ENCODE measurements at places on chromosomes 6 and 20.

DNA sequence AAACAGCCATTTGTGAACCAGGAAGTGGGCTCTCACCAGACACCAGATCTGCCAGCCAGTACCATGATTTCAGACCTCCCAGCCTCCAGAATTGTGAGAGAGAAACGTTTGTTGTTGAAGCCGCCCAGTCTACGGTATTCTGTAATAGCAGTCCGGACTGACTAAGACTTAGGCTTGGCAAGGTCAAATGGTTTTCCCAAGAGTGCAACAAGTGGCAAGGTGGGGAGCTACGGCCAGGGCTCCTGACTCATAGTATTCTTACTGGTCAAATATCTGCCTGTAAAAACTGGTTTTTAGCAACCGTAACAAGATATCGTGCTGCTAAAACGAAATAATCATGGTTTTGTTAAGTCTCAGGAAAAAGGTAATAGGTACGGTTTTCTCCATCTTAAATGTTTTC, 37.8 kb downstream of the MCUR1 start:
- no peak for DNase-seq

DNA sequence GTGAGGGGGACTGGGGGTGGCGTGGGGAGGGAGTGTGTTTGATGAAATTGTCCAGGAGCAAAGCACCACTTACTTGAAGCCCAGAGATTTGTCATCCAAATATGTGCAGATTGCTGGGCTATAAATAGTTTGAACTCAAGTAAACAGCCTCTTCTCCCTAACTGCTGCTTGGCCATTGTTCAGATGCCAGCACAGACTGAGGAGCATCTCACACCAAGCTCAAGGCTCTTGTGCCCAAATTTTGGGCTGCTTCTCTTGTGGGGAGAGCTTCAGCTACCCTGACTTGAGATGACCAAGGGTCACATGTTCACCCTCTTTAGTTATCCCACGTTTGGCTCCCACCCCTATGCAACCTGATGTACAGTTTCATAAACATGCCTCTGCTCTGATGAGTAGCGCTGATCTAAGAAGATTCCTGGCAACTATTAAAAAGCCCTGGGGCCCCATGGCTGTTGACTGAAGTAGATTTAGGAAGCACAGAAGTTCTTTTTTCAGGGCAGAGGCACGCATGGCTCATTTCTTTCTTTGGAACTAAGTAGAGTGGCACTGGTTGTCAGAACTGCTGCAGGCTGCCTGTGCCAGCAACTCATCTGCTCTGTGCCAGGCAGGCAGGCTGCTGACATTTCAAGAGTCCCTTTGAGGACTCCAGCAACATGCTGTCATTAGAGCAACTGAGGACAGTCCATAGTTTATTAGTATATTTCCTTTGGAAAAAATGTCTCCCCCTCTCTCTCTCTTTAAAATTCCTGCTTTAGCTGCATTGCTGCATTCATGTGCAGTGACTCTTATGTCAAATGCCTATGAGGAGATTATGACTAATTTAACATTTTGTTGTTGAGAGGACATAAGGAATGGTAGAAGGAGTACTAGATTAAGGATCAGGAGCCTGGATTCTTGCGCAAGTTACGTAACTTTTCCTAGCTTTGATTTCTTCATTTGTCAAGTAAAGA, 9.6 kb upstream of the PKIG start:
- no peak for DNase-seq

- no peak for DNase-seq
Measured at GRCh38 chr20:39638731-39639130, 676.6 kb downstream of the DHX35 start.

- DNase-seq: no peak
Measured at GRCh38 chr6:119749335-119749734, 399.8 kb upstream of the MAN1A1 start.

- DNase-seq: no peak
Measured at GRCh38 chr6:151509048-151509447, 15.2 kb downstream of the CCDC170 start.

DNA sequence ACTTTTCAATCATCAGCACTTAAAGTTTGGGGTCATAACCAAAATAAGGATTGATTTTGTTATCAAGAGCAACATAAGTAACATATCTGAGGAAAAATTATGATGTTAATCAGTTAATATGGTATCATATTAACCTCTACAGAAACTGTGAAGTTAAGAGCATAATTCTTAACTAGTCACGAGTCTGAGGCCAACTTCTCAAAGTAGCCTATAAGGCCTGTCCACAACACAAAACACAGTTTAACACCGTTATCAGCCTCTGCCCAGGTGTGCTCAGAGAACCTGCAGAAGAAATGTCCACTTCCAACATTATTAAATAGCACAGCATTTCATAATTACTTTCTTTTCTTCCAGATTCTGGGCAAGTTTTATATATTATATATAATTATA, 1.1 kb downstream of the STX7 start:
- no peak for DNase-seq

- peak; percentile 20 for DNase-seq
Measured at GRCh38 chr20:50992733-50993457, 30.0 kb downstream of the KCNG1 start.

DNA sequence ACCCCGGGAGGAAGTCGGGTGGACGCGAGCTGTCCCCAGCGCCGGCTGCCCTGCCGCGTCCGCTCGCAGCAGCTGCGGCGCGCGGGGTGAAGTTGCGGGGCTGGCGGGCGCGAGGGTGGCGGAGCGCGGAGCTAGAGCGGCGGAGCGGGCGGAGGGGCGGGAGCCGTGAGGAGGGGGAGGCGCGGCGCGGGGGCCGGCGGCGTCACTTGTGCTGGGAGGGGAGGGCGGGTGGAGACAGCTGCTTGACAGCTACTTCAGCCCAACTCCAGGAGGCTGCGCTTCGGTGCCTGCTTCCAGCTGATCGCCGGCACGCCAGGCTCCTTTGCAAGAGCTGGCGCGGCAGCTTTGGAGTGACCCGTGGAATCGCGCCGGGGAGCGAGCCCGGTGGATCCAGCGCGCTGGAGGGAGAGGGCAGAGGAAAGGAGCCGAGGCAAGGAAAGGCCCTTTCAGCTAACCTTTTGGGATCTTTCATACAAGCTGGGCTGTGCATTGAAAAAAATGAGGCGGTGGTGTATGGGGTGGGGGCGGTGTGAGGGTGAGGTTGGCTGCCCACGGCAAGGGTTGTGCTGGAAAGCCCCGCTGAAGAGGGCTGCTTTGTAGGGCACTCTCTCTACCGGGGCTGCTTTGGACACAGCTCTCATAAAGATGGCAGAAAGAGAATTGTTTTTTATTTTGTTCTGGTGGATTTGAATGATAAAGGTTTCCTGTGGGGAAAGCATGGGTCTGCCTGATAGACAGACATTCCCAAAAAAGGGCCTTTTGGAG, 24.6 kb downstream of the RIPOR2 start:
- no peak for DNase-seq

GRCh38 chr6:116175344-116175743, 49.4 kb upstream of the COL10A1 start:
- DNase-seq: no peak

GRCh38 chr20:21526776-21527175, 12.9 kb upstream of the NKX2-2 start:
- DNase-seq: no peak

DNA sequence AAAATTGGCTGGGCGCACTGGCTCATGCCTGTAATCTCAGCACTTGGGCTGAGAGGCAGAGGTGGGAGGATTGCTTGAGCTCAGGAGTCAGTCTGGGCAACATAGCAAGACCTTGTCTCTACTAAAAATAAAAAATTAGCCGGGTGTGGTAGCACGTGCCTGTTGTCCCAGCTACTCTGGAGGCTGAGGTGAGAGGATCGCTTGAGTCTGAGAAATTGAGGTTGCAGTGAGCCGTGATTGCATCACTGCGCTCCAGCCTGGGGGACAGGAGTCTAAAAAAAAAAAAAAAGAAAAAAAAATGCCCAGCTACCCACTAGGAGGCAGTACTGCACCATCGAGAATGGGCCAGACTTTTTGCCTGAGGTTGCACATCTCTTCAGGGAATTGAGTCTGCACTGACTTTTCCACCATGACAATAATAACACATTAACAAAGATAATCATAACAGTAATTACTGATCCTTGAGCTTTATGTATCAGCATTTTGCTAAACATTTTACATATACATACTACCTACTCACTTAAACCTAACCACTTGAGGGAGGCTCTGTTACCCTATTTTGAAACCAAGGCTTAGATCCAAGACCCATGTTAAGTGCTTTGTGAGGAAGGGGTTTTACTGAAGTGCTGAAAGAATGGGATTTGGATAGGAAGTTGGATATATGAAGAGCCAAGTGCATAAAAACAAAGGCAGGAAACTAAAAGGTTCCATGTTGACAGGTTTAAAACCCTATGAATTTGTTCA, 21.0 kb downstream of the SRSF3 start:
- DNase-seq: peak; percentile 20

DNA sequence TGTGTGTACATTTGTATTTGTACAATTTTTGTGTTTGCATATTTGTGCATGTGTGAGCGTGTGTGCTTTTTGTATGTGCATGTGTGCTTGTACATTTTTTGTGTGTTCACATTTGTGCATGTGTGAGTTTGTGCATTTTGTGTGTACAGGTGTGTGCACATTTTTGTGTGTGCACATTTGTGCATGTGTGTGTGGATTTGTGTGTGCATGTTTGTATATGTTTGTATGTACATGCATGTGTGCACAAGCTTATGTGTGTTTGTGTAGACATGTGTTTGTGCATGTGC, 28.9 kb downstream of the PRR18 start:
- DNase-seq: no peak

DNA sequence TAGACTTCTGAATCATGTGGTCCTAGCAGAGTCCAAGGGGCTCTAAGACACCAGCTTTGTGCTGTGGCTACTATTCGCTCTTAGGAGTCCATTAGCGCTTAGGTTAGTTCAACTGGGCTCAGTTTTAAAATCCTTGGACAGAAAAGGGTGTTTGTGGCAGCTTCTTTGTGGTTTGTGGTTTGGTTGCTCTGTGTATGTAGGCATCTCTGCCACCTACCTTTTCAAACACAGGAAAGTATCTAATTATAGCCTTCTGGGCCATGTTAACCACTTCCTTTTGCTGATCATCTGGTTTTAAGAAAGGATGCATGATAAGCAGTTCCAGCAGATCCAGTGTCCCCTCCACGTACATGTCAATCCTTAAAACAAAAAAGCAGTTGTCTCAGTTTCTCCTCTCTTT, 10.8 kb downstream of the GSTA4 start:
- no peak for DNase-seq

DNA sequence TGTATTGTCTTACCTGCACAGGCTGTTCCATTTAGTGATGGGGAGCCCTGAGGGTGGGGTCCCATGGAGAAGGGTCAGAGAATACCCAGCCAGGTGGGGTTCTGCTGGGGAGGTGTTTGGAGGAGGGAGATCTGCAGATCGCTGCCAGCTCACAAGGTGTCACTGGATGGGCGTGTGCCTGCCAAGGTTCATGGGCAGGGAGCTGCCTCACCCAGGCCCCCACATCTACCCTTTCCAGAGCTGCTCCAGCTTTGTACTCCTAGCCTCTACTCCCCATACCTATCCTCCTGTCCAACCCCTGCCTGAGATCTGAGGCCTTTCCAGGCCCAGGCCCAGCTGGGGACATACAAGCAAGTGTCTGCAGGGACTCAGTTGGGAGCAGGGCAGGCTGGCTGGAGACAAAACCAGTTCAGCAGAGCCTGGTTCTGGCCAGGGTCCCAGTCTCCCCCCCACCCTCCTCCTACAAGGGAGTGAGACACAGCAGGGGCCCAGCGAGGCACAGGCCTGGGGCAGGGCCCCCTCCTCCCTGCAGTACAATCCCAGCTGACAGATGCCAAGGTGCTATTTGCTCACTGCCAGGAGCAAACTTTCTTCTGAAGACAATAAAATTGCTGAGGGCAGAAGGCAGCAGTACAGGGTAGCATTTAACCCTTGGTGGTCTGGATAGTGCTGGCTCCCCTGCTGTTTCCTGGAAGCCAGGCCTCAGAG, 19.7 kb downstream of the SPDEF start:
- DNase-seq: no peak
